ENCODE measurements at places on chromosomes 5 and 9.

DNA sequence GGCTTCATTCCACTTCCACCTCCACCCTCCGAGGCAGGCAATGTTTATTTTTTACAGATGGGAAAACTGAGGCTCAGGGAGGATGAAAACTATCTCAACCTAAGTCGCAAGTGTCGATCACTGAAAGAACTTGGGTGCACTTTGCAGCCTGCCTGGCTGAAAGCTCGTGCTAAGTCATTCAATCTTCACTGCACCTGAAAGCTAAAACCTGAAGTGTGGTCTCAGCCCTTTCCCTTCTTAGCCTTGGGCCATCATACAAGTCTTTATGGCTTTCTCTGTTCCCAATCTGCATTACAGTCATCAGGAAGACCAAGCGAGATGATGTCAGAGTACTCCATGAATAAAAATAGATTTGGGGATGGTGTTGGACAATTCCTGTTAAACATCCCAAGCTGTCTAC, 1.0 kb upstream of the TNFSF8 start:
- no peak for DNase-seq

- no peak for DNase-seq
Observed at GRCh38 chr9:105007143-105007542, 79.2 kb upstream of the ABCA1 start.

DNA sequence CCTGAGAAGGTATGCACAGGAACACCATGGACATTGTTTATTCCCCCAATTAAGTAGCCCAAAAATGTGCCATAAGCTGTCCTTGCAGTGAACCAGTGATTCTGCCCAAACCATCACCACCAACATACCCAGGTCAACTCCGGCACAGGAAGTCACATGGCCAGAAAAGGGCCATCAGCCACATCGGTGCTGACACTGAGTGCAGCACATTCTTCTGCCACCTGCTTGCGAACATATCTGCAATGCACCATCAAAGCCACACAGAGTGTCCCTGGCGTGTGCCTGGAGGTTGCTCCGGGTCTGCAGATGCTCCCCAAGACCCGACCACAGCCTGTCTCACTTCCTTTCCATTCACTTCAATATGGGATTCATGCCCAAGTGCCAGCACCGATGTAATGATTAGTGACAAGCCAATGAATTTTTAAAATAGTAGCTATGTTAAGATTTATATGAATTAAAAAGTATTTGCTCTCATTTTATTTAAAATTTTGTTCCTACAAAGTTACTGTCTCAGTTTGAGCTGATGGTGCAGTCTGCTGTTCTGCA, 37.6 kb downstream of the SYK start:
- DNase-seq, result no peak

- no peak for DNase-seq
Observed at GRCh38 chr5:119343766-119344165, 12.1 kb upstream of the TNFAIP8 start.

GRCh38 chr9:4486176-4486575, 4.1 kb upstream of the SLC1A1 start:
- DNase-seq, result no peak
